ENCODE measurements at places on chromosomes 1 and 21.

DNA sequence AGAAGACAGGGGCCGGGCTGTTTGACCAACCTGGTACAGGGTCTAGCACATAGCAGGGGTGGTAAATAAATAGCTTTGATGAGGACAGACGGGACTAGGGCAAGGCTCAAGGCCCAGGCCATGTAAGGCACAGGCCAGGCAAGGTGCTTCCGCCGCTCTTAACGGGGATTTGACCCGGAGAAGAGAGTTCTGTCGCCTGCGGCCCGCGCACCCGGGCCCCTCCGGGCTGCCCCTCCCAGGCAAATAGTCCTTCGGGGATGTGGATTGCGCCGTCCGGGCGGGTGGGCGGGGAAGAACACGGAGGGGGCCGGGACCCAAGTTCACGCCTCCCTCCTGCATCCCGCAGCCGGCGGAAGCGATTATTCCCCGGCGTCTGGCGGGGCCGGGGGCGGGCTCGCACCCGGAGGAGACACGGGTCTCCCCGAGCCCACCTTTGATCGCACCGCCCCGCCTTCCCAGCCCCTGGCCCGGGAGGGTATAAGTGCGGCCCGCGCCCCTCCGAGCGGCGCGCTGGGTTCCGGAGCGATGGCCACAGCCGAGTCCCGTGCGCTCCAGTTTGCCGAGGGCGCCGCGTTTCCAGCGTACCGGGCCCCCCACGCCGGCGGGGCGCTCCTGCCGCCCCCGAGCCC is at the start of gene MIXL1:
Gene MIXL1 (plus strand): TSS at position 508 of the 629 bp plus-strand sequence. CDS start 18 bp downstream, at position 526.
- DNase-seq, result no peak

GRCh38 chr1:71054791-71055190 is 7.2 kb upstream of the PTGER3 start:
- DNase-seq, result no peak

- DNase-seq, result no peak
These were observed 5.3 kb upstream of the CDCP2 start for GRCh38 chr1:54158071-54158470.

GRCh38 chr1:194975913-194976312 is 1632.3 kb downstream of the KCNT2 start:
- no peak for DNase-seq

DNA sequence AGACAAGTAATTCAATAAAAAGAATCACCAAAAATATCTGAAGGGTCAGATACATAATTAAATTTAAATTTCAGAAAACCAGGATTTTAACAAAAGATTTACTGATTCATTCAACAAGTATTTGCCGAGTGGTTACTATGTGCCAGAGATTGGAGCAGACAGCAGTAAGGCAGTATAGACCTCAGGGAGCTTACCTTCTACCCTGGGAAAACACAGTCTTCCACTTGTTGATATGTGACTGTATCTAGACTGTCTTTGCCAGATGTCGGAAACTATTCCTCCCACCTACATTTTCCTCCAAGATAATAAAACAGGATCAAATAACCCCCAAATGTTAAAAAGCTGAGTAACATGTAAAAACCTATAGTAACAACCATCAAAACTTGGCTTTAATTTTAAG is 6.2 kb downstream of the HNRNPR start:
- no peak for DNase-seq

DNA sequence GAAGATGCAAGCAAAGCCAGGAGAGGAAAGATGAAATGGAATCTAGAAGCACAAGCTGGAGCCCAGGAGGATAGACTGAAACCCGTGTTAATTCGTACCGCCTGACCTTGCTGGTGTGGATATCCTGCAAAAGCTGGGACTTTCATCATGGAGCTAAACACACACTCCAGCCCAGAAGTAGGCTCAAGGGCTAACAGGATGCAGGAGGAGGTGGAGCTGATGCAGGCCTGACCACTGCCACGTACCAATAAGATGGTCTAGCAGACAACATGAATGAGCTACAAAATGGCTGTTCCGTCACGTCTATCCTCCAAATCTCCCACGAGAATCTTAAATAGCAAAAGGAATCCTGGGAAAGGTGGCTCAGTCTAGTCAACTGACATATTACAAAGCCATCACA is 270.3 kb downstream of the SDCCAG8 start:
- no peak for DNase-seq

DNA sequence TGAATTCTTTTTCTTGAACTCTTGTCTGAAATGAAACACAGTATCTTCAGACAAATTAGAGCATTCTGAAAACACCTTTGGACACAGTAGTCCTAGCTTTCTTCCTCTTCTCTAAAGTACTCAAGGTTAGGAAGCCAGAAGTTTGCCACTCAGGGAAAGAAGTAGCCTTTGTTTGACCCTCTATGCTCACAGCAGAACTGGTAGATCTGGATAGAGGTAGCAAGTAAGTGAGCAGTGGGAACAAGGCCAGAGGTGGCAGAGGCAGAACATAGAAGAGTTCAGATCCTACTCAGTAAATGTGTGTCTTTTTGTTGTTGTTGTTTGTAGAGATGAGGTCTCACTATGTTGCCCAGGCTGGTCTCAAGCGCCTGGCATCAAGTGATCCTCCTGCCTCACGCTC is 7.4 kb upstream of the PIGR start:
- no peak for DNase-seq

GRCh38 chr21:31921079-31921478 is 48.3 kb downstream of the HUNK start:
- DNase-seq, result no peak

GRCh38 chr1:186782791-186783190 is 46.0 kb upstream of the PLA2G4A start:
- DNase-seq, result no peak

- no peak for DNase-seq
These were observed 22.0 kb downstream of the NSL1 start for GRCh38 chr1:212769459-212770167.

DNA sequence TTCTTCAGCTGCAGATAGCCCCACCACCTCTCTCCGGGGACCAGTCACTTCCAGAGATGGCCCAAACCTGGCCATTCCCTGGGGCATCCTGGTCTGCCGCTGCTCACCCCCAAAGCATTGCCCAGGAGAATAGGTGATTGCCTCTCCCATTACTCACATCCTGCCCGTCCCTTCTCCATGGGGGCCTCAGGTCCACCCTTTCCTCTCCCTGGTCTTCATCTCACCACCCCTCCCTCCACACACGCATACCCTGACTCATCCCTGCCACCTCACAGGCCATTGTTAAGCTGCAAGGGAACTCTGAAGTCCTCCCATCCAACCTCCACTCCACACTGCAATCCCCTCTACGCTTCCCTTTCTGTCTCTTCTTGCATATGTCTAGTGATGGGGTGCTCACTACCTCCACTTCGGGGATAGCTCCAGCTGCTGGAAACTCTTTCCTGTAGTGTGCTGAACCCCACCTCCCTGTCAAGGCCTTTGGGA is at the start of gene PLEKHG5:
Gene PLEKHG5 (minus strand): TSS at position 188 of the 483 bp plus-strand sequence. CDS start 14,096 bp downstream, outside the sequence.
- DNase-seq, result no peak

- DNase-seq, result no peak
These were observed 4.0 kb downstream of the LIX1L start for GRCh38 chr1:145953861-145954260.

- no peak for DNase-seq
These were observed 6.8 kb downstream of the HCRTR1 start for GRCh38 chr1:31624309-31624708.

DNA sequence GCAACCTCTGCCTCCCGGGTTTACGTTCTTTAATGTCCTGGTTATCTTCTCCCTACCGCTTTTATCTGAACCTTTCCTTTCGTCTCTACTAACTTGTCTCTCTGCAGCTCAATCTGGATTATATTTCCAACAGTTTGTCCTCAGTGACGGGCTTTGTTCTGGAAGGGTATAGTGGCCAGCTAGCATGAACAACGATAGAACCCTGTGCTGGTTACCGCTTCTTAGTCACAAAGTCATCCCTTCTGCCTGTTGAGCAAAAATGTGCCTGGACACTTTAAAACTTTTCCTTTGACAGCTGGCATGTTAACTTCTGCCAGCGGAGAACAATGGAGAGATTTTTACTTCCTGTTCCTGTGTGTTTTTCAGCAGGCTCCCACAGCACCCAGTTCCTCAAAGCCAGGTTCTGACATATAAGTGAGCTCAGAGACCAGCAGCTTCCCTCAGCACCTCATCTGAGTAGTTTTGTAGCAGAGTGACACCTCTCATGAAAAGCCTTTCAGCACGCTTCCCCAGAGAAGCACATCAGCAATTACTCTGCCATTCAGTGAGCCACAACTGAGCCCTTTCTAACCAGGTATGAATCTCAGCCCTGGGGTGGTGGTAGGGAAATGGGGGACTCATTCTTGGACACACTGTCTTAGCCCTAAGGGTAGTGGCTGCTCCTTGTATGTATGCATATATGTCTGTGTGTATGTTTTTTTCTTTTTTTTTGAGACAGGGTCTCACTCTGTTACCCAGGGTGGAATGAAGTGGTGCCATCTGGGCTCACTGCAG is 23.6 kb upstream of the CCDC17 start:
- DNase-seq, result no peak

GRCh38 chr21:23471877-23472276 is 2135.4 kb downstream of the MRPL39 start:
- DNase-seq, result no peak

- DNase-seq, result no peak
These were observed 61.7 kb downstream of the HMGB4 start for GRCh38 chr1:33925586-33925985.

DNA sequence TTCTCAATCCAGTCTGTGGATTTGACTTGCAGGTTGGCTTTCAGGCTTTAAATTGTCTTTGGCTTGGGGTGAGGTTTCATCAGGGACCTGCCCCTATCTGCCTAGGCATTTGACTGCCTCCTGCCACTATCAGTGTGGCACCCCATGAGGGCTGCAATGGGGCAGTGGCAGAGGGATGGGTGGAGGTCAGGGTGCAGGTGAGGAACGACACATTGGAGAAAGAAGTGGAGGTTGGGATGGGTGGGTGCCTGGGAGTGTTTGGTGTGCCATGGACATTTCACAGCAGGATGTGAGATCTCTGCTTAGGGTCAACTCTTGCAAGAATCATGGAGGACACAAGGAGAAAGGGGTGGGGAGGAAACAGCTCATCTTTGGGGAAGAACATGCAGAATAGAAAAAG is 625.1 kb downstream of the PTPRU start:
- no peak for DNase-seq

- no peak for DNase-seq
These were observed 19.9 kb downstream of the FMN2 start for GRCh38 chr1:240111558-240111957.

DNA sequence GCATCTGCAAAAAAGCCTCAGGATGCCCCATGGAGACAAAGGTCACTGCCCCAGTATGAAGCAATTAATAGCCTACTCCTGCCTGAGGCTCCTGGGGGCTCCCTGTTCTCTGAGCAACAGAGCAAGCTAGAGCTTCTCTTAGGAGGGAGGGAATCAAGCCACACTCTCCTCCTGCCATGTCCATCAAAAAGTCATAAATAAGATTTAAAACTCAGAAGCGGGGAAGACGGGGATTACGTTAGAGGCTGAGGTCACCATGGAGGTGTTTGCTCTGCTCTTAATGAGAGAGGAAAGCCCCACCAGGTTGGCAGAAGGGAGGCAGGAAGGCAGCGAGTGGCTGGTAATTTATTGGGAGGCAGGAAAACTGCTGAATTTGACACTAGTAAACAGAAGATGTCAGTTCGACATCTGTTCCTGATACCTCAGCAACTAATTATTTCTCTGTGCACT is 98.4 kb upstream of the TNR start:
- DNase-seq, result no peak

- DNase-seq, result no peak
These were observed 92.1 kb upstream of the RGS18 start for GRCh38 chr1:192066202-192066601.

DNA sequence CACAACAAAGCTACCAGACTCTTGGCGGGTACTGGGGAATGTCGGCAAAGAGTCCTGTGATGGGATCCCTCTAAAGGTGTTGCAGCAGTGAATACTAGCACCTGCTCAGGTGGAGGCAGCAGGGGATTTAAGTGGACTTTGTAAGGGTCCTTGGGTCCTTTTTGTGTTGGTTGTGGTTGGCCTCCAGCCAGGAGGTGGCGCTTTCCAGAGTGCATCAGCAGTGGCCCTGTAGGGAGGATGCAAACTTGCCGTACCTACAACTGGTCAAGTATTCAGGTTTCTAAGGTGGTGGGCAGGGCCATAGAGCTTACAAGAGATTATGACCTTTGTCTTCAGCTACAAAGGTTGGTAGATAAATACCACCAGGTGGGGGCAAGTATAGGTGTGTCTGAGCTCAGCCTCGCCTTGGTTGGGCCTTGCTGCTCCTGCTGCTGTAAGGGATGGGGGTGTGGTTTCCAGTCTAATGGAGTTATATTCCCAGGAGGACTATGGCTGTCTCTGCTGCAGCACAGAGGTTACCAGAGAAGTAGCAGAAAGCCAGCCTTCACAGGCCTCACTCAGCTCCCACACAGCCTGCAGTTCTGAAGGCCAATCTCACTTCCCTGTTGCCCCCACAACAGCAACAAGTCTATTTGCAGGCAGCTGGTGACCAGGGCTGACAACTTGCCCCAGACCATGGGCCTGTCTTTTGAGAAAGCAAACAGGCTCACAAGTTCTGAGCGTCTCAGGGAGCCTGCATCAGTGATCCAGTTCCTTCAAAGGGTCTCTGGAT is 7.3 kb downstream of the OR2M5 start:
- no peak for DNase-seq

DNA sequence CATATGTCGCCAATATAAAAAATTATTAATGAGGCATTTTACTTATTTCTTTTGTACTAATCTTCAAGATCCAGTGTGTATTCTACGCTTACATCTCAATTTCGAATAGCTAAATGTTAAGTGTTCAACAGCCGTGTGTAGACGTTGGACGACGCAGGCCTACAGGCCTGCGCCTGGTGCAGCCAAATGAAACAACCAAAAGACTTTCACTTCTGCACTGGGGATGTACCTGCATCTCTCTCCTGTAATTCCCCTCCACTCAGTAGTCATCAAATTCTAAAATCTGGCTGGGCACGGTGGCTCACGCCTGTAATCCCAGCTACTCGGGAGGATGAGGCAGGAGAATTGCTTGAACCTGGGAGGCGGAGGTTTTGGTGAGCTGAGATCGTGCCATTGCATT is 76.8 kb upstream of the HNRNPU start:
- no peak for DNase-seq

GRCh38 chr21:37877888-37878684 is 38.2 kb downstream of the KCNJ6 start:
- DNase-seq, result no peak

- DNase-seq, result no peak
These were observed 123.3 kb upstream of the GRIK3 start for GRCh38 chr1:37157634-37158033.

DNA sequence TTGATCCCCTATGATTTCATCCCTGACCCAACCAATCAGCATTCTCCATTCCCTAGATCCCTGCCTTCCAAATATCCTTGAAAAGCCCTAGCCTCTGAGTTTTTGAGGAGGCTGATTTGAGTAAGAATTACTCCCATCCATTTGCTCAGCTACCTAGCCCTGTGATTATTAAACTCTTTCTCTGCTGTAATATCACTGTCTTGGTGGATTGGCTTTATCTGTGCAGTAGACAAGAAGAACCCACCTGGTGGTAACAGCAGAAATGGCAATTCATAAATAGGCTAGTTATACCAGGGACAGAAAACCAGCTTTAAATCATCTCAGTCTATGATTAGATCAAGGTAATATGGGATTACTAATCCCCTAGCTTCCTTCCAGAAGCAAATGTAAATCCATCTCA is 13.0 kb downstream of the IL20 start:
- DNase-seq, result no peak

Measured in T follicular helper cell (primary cell).